ENCODE measurements at places on chromosomes 6 and 20.

- no peak for DNase-seq
Measured at GRCh38 chr6:17628873-17629272, 28.8 kb downstream of the FAM8A1 start.

DNA sequence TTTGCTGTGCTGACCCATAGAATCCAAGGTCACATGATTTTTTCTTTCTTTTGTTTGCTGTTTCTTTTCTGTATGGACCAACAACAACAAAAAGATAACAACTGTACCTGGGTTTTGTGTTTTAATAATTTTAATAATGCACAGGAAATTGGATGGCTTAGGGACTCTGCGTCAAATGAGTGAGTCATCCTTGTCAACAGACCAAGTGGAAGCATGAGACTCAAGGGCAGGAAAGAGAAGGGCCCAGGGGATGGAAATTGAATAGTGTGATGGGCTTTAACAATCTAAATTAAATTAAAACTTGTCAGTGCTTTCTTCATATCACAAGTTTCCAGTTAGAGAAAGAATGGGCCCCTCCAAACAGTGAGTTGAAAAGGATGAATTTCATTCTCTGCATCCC lies 413.0 kb downstream of the PREX1 start:
- DNase-seq: no peak

- peak; percentile 61 for DNase-seq
Measured at GRCh38 chr20:50020288-50020687, 37.5 kb downstream of the SNAI1 start.

DNA sequence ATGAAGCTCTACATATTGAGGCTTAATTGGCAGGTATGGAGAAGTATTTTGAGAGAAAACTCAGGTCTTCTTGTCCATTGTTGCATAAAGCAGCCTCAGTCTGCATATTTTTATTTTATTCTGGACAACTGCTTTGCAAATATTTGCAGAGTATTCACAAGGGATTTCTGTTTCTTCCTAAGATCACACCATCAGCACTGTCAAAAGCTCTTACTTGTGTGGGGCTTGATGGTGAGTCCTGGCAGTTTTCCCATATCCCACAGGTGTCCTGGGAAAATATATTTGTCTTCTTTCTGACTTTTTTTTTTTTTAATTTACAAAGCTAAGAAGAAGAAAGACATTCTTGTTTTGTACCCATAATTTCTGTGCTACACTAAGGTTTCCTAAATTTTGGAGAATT lies 16.9 kb upstream of the MLIP start:
- DNase-seq: no peak

- no peak for DNase-seq
Measured at GRCh38 chr20:62048821-62049291, 16.8 kb downstream of the TAF4 start.

DNA sequence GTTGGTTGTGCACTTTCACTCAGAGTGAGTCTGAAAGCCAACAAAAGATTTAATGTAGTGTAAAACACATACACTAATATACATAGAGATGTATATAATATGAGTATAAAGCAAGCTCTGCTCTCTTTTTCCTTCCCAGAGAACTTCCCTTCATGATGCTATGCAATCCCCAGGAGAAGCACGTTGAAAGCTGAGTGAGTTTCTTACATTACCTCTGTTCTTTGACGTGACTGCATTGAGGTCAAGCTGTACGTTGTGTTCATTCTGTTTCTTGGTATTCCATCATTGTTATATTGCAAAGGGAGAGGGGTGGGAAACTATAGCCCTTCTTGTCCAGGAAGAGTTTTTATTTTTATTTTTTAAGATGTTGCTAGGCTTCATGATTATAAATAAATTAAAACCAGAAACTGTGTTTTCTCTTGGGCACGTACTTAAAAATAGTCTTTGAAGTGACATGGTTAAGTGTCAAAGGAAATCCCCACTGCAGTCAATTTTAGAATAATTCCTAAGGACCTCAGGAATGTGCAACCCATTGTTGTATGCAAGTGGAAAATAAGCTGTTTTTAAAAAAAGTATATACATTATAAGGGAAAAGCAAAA lies 651.0 kb downstream of the CD109 start:
- DNase-seq: no peak

DNA sequence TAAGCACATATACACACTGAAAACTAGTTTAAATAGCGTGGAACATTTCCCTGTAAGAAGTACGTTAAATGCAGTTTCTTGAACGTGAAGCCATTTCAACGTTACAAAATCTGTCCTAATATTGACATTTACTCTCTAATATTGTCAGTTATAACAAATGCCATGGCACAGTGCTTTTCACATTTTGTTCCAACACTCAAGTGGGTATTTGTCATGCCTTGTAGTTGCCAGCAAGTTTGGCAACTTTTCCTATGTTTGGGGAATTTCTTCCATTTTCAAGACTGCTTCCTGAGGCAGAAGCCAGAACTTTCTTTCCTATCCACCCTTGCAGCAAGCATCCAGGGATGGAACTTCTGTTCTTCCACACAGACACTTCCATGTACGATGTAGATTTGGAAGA lies 63.0 kb downstream of the STX11 start:
- DNase-seq: no peak

- DNase-seq: peak; percentile 93
Measured at GRCh38 chr6:149648148-149649145, at the start of gene KATNA1. TSS of gene KATNA1 (minus strand) at chr6:149648714. CDS start at chr6:149638547, 10,167 bp downstream.

DNA sequence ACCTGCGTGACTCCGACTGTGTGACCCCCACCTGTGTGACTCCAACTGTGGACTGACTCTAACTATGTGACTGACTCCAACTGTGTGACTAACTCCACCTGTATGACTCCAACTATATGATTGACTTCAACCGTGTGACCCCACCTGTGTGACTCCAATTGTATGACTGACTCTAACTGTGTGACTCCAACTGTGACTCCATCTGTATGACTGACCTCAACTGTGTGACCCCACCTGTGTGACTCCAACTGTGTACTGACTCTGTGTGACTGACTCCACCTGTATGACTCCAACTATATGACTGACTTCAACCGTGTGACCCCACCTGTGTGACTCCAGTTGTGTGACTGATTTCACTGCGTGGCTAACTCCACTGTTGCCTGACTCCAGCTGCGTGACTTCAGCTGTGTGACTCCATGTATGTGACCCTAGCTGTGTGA lies 38.6 kb downstream of the SYNJ2 start:
- DNase-seq: peak; percentile 35

- no peak for DNase-seq
Measured at GRCh38 chr6:65117817-65118409, 589.1 kb downstream of the EYS start.

Measured in mammary epithelial cell (primary cell).